ENCODE measurements at places on chromosomes 13 and 19. TPM values are rescaled to one million over a fixed set of nuclear protein-coding genes. Genes with fewer than 3 reads are reported as not detected.

Gene PODNL1
- not detected for polyA plus RNA-seq

Gene FFAR2
- not detected for polyA plus RNA-seq

Gene CACNA1A
- 5.0 TPM for polyA plus RNA-seq

Gene MEIOSIN
- polyA plus RNA-seq, result 0.07 TPM

Gene S1PR2
- polyA plus RNA-seq, result 1.8 TPM

Gene SERP2
- polyA plus RNA-seq, result 9.0 TPM

Gene MEF2B
- 1.2 TPM for polyA plus RNA-seq

Gene CEACAM20
- polyA plus RNA-seq, result not detected

Gene CD33
- polyA plus RNA-seq, result not detected

Gene ANKLE1
- 1.1 TPM for polyA plus RNA-seq

Gene INAFM1
- polyA plus RNA-seq, result 5.8 TPM

Gene ECSIT
- 64.0 TPM for polyA plus RNA-seq

Gene ATCAY
- polyA plus RNA-seq, result 0.29 TPM

Gene PSG2
- not detected for polyA plus RNA-seq

Gene HNRNPUL1
- 148 TPM for polyA plus RNA-seq

Gene ICAM5
- polyA plus RNA-seq, result 21.0 TPM

Gene GPR12
- not detected for polyA plus RNA-seq

Gene ZNF536
- 0.12 TPM for polyA plus RNA-seq

Gene LRRC63
- polyA plus RNA-seq, result 2.0 TPM

Gene GPX4
- polyA plus RNA-seq, result 826 TPM

Gene FGF22
- polyA plus RNA-seq, result 0.92 TPM

Gene FPR3
- polyA plus RNA-seq, result not detected

Gene CYP2A6
- 0.25 TPM for polyA plus RNA-seq

Gene GRIK5
- polyA plus RNA-seq, result 3.4 TPM

Gene BRD4
- 109 TPM for polyA plus RNA-seq

Gene ZNF541
- polyA plus RNA-seq, result not detected

Gene SIGLEC14
- polyA plus RNA-seq, result not detected

Gene DUXA
- not detected for polyA plus RNA-seq

Gene PVR
- polyA plus RNA-seq, result 19.6 TPM

Gene BIVM
- polyA plus RNA-seq, result 28.8 TPM

Gene ZNF285
- 7.9 TPM for polyA plus RNA-seq

Gene OR10H1
- polyA plus RNA-seq, result not detected

Gene ELL
- polyA plus RNA-seq, result 18.2 TPM

Gene CGB1
- polyA plus RNA-seq, result not detected

Gene DCUN1D2
- polyA plus RNA-seq, result 23.7 TPM

Gene CDC42EP5
- 42.4 TPM for polyA plus RNA-seq

Gene NECTIN2
- polyA plus RNA-seq, result 156 TPM

Gene CCDC70
- 0.15 TPM for polyA plus RNA-seq

Gene KIR3DL1
- polyA plus RNA-seq, result not detected

Gene CEACAM21
- polyA plus RNA-seq, result 2.2 TPM

Gene SLC1A6
- 0.86 TPM for polyA plus RNA-seq

Gene KLK5
- not detected for polyA plus RNA-seq

Gene KLF1
- 1.4 TPM for polyA plus RNA-seq

Gene WTIP
- 13.6 TPM for polyA plus RNA-seq

Gene OR7A17
- polyA plus RNA-seq, result not detected

Gene SLITRK5
- polyA plus RNA-seq, result 0.04 TPM

Gene WDR88
- polyA plus RNA-seq, result 0.79 TPM

Gene LILRA6
- polyA plus RNA-seq, result 0.27 TPM
